ENCODE measurements at places on chromosomes 3 and 15.

GRCh38 chr3:124748560-124749198, 18.4 kb downstream of the UMPS start:
- DNase-seq, result no peak

DNA sequence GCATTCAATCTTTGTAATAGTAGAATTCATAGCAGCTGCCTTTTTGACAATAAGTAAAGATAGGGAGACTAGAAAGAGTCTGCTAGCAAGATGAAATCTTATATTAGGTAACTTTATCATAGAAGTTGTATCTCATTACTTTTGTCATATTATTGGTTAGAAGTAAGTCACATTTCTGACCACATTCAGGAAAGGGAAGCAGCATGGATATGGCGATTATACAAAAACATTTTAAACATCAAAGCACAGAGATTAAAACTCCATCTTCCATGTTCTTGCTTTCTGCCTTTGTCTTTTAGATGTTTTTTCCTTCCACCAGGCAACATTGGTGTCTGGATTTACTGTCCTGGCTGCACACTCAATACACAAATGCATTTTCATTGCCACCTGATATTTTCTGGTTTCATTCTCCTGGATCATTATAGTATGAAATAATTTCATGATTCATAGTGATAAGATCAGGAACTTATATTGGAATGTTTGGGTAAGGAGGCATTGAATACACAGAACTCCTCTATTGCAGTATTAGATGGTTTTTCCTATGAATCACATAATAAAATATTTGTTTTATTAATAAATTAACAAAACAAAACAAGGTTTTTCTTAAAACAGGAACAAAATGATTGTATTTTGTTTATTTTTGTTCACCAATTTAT, 1460.3 kb upstream of the CADM2 start:
- DNase-seq, result no peak

- DNase-seq, result peak; percentile 17
These were observed 1.2 kb upstream of the LMCD1 start for GRCh38 chr3:8500319-8500988.

- DNase-seq, result no peak
These were observed 1110.1 kb downstream of the TBL1XR1 start for GRCh38 chr3:176087066-176087697.

DNA sequence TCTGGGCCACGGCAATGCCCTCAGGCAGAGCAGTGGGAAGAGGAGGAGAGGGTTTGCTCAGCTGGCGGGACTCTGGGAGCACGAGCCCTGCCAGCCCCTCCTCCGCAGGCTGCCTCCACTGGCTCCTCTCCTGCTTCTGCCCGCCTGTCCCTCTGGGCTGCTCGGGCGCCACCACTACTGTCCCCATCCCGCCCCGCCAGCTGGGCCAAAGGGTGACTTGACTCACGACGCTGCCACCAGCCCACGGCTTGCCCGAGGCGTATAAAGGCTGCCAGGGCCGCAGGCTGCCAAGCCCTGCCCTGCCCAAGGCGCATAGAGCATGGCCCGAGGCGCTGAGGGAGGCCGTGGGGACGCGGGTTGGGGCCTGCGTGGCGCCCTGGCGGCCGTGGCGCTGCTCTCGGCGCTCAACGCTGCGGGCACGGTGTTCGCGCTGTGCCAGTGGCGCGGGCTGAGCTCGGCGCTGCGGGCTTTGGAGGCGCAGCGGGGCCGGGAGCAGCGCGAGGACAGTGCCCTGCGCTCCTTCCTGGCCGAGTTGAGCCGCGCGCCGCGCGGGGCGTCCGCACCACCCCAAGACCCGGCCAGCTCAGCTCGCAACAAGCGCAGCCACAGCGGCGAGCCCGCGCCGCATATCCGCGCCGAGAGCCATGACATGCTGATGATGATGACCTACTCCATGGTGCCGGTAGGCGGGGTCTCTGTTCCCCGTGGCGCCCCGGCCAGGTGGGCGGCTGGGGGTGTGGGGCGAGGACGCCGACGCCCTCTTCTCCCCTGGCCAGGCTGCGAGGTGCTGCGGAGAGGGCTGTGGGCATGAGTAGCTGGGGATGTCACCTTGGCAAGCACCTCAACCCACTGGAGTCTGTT, at the start of gene GLDN:
GLDN (plus strand) TSS at position 290 of the 861 bp plus-strand sequence; CDS start at position 320, 30 bp downstream.
- peak; percentile 9 for DNase-seq

- DNase-seq, result no peak
These were observed 65.8 kb downstream of the CHST2 start for GRCh38 chr3:143185401-143185800.

Data from NCI-H510A treated with DMSO at 0.1 percent for 48 hours (cell line).